ENCODE measurements at places on chromosomes 2 and 18. TPM values are rescaled to one million over a fixed set of nuclear protein-coding genes. Genes with fewer than 3 reads are reported as not detected.

DNA sequence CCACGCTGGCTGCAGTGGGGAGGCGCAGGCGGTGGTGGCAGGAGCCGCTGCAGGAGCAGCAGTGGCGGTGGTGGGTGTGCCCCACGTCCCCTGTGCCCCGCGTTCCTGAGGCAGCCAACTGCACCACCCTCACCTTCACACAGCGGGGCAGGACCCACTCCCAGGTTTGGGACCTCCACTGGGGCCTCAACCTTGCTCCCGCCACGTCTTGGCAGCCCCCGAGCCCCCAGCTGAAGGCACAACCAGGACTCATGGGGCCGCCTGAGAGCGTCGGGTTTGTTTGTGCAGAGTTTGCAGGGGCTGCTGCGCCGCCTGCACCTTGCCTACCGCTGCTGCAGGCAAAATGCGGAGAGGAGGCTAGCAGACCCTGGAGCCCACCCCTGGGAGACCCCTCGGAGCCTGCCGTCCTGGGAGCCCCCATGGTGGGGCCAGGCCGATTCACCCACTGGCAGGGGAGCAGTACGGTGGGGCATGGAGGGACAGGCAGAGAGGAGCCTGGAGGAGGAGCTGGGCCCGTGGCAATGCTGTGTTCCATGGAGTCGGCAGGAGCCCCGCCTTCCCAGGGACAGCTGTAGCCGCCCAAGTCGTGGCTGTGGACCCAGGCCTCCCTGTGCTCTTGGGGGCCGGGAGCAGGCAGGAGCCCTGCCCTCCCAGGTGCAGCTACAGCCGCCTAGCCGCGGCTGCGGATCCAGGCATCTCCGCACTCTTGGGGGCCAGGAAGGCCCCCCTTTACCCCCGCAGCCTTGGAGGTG lies 14.7 kb upstream of the EML6 start:
- H3K36me3 ChIP-seq = no peaks in the 10 kb centered on the region
- H3K4me3 ChIP-seq = peak overlapping the region; percentile 57
- H3K27me3 ChIP-seq = no peaks in the 10 kb centered on the region
- H3K27ac ChIP-seq = no peak overlapping the region

- no peak overlapping the region for H3K4me3 ChIP-seq
- no peaks in the 10 kb centered on the region for H3K4me1 ChIP-seq
- no peak overlapping the region for H3K27ac ChIP-seq
- H3K27me3 ChIP-seq = no peaks in the 10 kb centered on the region
- peaks cover 6% of the 10 kb centered on the region for H3K36me3 ChIP-seq
These were observed 10.2 kb downstream of the GPAT2 start for GRCh38 chr2:96024336-96025193.

The AQP4 gene
- 0.33 TPM for total RNA-seq

- no peaks in the 10 kb centered on the region for H3K27me3 ChIP-seq
- no peaks in the 10 kb centered on the region for H3K36me3 ChIP-seq
- H3K27ac ChIP-seq = no peak overlapping the region
- DNase-seq = no peak
- H3K4me3 ChIP-seq = no peak overlapping the region
These were observed 274.7 kb downstream of the HAUS1 start for GRCh38 chr18:46378864-46379207.

The XIRP2 gene
- 998 TPM for total RNA-seq

DNA sequence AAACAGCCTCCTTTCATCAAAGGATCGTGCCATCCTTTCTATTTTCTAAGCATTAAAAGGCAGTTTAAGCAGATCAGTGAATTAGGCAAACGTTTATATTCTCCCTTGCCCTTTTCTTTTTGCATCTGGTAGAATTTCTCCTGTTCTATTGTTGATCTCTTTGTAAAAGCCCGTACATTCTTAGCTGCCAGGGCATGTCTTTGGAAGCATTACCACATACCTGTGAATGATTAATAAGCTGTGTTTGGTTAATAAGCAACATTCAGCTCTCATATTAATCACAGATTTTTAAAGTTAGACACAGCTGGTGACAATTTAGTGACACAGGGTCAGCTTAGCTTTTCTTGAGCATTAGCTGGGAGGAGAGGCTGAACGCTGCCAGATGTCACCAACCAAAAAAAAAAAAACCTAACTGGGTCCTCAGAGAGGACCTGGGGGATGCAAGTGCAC lies 33.8 kb upstream of the CYP1B1 start:
- peaks cover 34% of the 10 kb centered on the region for H3K4me1 ChIP-seq
- no peaks in the 10 kb centered on the region for H3K36me3 ChIP-seq
- no peaks in the 10 kb centered on the region for H3K27me3 ChIP-seq
- no peak for DNase-seq
- H3K27ac ChIP-seq = no peak overlapping the region

GRCh38 chr18:55440988-55441387 lies 147.0 kb downstream of the TCF4 start:
- H3K36me3 ChIP-seq = no peaks in the 10 kb centered on the region
- no peaks in the 10 kb centered on the region for H3K4me1 ChIP-seq
- H3K27me3 ChIP-seq = no peaks in the 10 kb centered on the region
- H3K4me3 ChIP-seq = no peak overlapping the region
- no peak for DNase-seq

DNA sequence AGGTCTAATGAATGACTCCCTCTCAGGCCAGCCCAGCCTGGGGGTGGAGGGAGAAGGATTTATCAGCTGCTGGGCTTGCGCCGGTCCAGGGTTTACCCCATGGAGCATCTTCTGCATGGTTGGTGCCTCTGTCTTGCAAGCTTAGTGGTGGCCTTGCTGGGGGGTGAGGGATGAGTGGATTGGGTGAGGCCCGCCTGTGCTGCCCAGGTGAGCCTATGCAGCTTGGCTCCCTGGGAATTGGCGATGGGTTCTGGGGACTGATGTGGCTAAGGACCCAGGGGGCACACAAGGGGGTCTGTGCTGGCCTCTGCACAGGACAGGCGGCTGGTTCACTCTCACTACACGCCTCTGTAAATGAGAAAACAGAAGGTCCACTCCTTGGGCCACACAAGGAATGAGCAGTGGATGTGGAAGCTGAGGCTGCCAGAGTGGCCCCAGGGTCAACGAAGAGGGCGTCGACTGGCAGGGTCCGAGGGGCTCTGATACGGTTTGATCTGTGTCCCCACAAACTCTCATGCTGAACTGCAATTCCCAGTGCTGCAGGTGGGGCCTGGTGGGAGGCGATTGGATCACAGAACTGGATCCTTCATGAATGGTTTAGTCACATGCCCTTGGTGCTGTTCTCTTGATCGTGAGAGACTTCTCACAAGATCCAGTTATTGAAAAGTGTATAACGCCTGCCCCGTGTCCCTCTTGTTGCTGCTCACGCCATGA lies 151.6 kb upstream of the HDAC4 start:
- no peaks in the 10 kb centered on the region for H3K4me1 ChIP-seq
- H3K4me3 ChIP-seq = no peak overlapping the region
- H3K27me3 ChIP-seq = peaks cover 8% of the 10 kb centered on the region
- H3K27ac ChIP-seq = no peak overlapping the region

DNA sequence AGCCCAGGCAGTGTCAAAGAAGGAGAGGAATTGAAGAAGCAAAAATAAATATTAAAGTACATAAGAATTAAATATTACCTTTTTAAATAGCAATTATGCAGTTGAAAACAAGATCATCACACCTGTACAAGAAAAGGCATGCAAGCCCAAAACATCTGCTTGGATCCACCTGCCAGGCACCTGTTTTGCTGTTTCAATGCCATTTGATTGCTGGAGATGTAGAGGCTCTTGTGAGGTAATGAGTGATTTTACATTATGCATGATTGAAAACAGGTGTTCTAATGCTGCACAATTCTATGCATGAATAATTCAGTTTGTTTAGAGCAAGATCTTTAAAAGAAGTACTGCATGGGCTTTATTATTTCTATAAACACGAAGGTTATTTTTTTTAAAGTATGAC lies 700.6 kb upstream of the ZEB2 start:
- H3K4me3 ChIP-seq = no peak overlapping the region
- no peaks in the 10 kb centered on the region for H3K4me1 ChIP-seq
- no peak overlapping the region for H3K27ac ChIP-seq
- H3K36me3 ChIP-seq = no peaks in the 10 kb centered on the region
- no peak for DNase-seq

DNA sequence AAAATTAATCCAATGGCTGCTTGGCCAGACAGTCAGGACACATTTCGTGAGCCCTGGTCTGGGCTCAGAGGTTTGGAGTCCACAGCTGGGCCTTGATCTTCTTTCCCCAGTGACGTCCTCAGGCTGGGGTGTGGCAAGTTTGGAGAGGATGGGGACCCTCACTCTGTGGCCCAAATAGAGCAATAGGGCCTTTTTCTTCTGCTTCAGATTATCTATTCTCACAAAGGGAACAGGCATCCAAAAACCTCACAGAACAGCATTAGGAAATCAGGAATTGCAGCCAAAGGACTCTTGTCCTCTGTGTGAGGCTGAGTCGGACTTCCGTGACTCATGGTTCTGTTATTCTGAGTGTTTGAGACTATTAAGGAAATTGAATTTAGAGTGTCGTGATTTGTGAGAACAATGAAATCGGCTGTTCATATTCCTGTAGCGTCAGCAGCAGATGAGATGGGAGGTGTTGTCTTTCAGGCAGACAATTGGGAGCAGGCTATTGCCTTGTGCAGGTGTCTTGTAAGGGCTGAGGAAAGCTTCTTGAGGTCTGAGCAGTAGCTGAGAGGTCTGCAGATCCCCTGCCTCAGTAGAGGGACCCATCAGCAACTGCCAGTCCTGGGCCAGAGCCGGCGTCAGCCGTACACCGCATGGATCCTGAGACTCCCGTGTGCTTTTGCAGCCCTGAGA lies 113.8 kb downstream of the SH3RF3 start:
- no peak for DNase-seq
- no peaks in the 10 kb centered on the region for H3K36me3 ChIP-seq
- H3K4me1 ChIP-seq = peaks cover 17% of the 10 kb centered on the region
- no peaks in the 10 kb centered on the region for H3K27me3 ChIP-seq

- H3K36me3 ChIP-seq = no peaks in the 10 kb centered on the region
- peaks cover 19% of the 10 kb centered on the region for H3K4me1 ChIP-seq
- H3K27me3 ChIP-seq = no peaks in the 10 kb centered on the region
- H3K27ac ChIP-seq = no peak overlapping the region
These were observed 315.3 kb downstream of the CYP26B1 start for GRCh38 chr2:71832388-71832787.

- no peaks in the 10 kb centered on the region for H3K27me3 ChIP-seq
- peaks cover 27% of the 10 kb centered on the region for H3K4me1 ChIP-seq
- no peak overlapping the region for H3K4me3 ChIP-seq
- peaks cover 22% of the 10 kb centered on the region for H3K36me3 ChIP-seq
- no peak for DNase-seq
These were observed 42.6 kb upstream of the MAP4K3 start for GRCh38 chr2:39479696-39480095.

- H3K4me3 ChIP-seq = no peak overlapping the region
- no peak overlapping the region for H3K27ac ChIP-seq
- no peaks in the 10 kb centered on the region for H3K36me3 ChIP-seq
- H3K4me1 ChIP-seq = no peaks in the 10 kb centered on the region
These were observed 61.3 kb downstream of the CYBRD1 start for GRCh38 chr2:171583566-171583965.

The CROCC2 gene
- not detected for total RNA-seq

- no peak for DNase-seq
- H3K27ac ChIP-seq = peak overlapping the region; percentile 84
- H3K4me1 ChIP-seq = peaks cover 29% of the 10 kb centered on the region
- H3K4me3 ChIP-seq = no peak overlapping the region
- peaks cover 61% of the 10 kb centered on the region for H3K36me3 ChIP-seq
These were observed 3.6 kb downstream of the PNKD start for GRCh38 chr2:218273908-218274249.

The HRH4 gene
- not detected for total RNA-seq

DNA sequence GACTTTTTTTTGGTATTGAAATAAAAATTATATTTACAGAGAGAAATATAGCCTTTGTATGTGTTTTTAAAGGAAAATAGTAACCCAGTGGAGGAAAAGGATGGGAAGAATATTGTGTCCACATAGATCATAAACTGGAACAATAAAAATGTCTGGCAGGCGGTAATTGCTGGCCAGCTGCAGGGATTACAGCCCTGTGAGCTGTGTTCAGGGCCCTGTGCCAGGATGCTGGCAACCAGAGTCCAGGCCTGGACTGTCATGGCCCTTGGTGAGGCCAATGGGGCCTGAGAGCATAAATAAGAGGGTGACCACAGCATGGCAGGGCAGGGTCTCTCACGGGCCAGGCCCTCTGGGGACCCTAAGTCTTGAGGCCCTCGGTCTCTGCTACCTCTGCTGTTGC lies 171.2 kb downstream of the ACOXL start:
- no peak overlapping the region for H3K4me3 ChIP-seq
- DNase-seq = no peak
- H3K27ac ChIP-seq = no peak overlapping the region
- no peaks in the 10 kb centered on the region for H3K36me3 ChIP-seq
- H3K27me3 ChIP-seq = no peaks in the 10 kb centered on the region

- peaks cover 5% of the 10 kb centered on the region for H3K4me1 ChIP-seq
- H3K27me3 ChIP-seq = no peaks in the 10 kb centered on the region
- no peak for DNase-seq
These were observed 74.5 kb downstream of the AP1S3 start for GRCh38 chr2:223762853-223763252.

DNA sequence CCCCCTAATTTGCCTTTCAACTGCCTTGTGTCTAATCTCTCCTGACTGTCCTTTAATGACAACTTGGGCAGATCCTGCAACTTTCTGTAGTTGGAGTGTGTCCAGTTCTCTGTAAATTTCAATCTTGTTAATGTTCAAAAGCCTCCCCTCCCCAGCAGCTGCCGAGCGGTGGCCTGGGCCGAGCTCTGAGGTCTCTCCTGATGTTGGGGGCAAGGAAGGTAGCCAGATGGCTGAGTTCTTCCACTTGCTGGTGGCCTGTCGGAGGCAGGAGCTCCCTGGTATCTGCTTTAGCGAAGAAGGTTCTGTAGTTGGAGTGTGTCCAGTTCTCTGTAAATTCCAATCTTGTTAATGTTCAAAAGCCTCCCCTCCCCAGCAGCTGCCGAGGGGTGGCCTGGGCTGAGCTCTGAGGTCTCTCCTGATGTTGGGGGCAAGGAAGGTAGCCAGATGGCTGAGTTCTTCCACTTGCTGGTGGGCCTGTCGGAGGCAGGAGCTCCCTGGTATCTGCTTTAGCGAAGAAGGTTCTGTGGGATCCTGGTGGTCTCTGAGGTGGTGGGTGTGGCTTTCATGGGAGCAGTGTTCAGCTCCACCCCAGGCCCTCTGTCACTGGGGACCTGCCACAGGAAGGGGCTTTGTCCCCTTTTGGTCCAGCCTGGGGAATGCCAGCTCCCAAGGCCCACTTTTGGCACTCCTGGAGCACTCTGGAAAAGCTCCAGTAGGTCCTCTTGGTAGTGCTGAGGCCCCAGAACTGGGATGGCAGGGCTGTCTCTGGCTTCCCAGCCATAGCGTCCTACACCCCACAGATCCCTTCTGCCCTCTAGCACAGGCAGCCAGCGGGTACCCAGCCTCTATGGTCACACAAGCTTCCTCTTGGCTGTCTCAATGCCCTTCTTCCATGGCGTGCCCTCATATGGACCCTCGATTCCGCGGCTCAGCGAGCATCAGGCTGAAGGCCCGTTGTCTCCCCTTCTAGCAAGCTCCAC lies 211.9 kb downstream of the ALPK2 start:
- H3K4me3 ChIP-seq = no peak overlapping the region
- no peak for DNase-seq
- H3K4me1 ChIP-seq = no peaks in the 10 kb centered on the region

The SPATA3 gene
- not detected for total RNA-seq

All from heart left ventricle (tissue), 16 donors.